ENCODE measurements at places on chromosomes 12 and 14. TPM values are rescaled to one million over a fixed set of nuclear protein-coding genes. Genes with fewer than 3 reads are reported as not detected.

The EML1 gene
- total RNA-seq: not detected

The HVCN1 gene
- total RNA-seq: 26.9 TPM

The MEG3 gene
- total RNA-seq: not detected

The SLC25A47 gene
- not detected for total RNA-seq

The ESYT1 gene
- 319 TPM for total RNA-seq

The FIGNL2 gene
- total RNA-seq: 0.26 TPM

The MYO1H gene
- total RNA-seq: not detected

The CD69 gene
- 152 TPM for total RNA-seq

The NFE2 gene
- not detected for total RNA-seq

The MAP3K9 gene
- total RNA-seq: 8.7 TPM

The IAPP gene
- not detected for total RNA-seq

The DPPA3 gene
- total RNA-seq: not detected

The KCNH3 gene
- 1.8 TPM for total RNA-seq

The NID2 gene
- 1.0 TPM for total RNA-seq

The TEX52 gene
- not detected for total RNA-seq
